B cell (primary cell): ENCODE measurements at places on chromosomes 16 and 17.

GRCh38 chr17:15981208-15981607 is 18.3 kb downstream of the ZSWIM7 start:
- DNase-seq: no peak

- DNase-seq: no peak
Measured at GRCh38 chr17:72099919-72100318, 20.9 kb upstream of the SOX9 start.

DNA sequence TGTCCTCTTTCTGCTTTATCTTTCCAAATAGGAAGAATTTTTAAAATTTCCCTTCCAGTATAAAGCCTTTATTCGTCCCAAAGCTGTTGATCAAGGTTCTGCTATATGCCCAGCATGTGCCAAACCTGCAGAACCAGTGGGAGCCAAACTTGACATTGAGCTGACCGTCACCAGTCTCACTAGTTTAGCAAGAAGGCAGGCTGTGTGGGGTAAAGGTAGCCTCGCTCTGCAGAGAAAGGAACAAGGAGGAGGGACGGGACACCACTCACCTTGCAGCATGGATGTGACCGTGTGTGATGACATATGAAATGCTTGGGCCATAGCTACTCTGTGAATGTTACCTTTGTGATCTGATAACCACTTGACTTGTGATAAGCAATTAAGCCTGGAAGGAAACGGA is 392.2 kb downstream of the CPPED1 start:
- no peak for DNase-seq

GRCh38 chr16:62752854-62753253 is 716.6 kb upstream of the CDH8 start:
- DNase-seq: no peak

DNA sequence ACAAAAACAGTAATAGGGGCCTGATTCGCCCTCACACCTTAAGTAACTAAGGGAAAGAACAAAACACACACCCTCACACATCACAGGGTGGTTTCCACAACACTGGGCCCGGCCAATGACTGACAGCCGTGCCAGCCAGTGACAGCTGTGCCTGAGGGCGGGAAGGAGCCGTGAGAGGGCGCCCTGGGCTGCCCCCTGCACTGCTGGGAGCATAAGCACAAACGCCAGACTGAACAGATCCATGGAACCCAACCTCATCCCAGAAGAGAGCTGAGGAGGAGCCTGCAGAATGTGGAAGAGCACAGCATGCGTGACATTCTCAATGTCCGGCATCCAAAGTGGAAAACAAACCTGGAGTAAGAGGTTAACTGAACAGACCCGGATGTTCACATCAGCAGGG is 16.0 kb downstream of the CSNK1D start:
- DNase-seq: peak; percentile 51

- DNase-seq: peak; percentile 37
Measured at GRCh38 chr16:89561884-89562599, 1.6 kb downstream of the RPL13 start.

- no peak for DNase-seq
Measured at GRCh38 chr17:77185137-77185536, 44.4 kb downstream of the SEC14L1 start.

- peak; percentile 72 for DNase-seq
Measured at GRCh38 chr17:46818316-46818928, at the start of gene WNT3. WNT3 (minus strand) TSS chr17:46818692; CDS start chr17:46818597, 95 bp downstream.

GRCh38 chr17:17580662-17581470 is 10.6 kb downstream of the PEMT start:
- DNase-seq: no peak

GRCh38 chr17:14157822-14158221 is 78.8 kb downstream of the CDRT15 start:
- no peak for DNase-seq

GRCh38 chr16:20707461-20707860 is 10.0 kb upstream of the ACSM1 start:
- DNase-seq: no peak

- no peak for DNase-seq
Measured at GRCh38 chr17:33927732-33928133, 327.4 kb upstream of the CCL2 start.

GRCh38 chr16:80591071-80591915 is 50.5 kb downstream of the DYNLRB2 start:
- no peak for DNase-seq

DNA sequence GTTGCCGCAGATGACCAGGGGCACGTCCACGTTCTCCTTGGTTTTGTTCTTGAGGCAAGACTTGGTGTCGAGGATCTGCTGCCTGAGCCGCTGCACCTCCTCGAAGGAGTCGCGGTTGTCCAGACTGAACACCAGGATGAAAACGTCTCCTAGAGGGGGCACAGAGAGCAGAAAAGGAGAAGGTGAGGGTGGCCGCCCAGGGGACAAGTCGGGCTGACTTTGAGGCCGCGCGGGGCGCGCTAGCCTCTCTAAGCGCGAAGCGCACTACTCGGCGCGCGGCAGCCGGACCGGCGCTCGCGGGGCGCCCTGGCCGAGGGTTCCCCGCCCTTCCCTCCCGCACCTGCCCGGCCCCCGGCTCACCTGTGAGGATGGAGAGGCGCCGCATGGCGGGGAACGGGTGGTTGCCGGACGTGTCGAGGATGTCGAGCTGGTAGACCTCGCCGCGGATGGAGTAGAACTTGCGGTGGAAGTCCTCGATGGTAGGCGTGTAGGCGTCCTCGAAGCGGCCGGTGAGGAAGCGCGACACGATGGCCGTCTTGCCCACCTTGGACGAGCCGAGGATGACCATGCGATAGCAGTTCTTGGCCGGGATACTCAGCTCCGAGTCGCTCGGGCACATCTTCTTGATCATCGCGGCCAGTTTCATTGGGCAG is 533 bp downstream of the RASD1 start:
- peak; percentile 58 for DNase-seq

GRCh38 chr17:58337600-58338453 is 9.2 kb upstream of the TSPOAP1 start:
- DNase-seq: peak; percentile 95

- no peak for DNase-seq
Measured at GRCh38 chr17:59863616-59864015, 29.1 kb downstream of the TUBD1 start.

DNA sequence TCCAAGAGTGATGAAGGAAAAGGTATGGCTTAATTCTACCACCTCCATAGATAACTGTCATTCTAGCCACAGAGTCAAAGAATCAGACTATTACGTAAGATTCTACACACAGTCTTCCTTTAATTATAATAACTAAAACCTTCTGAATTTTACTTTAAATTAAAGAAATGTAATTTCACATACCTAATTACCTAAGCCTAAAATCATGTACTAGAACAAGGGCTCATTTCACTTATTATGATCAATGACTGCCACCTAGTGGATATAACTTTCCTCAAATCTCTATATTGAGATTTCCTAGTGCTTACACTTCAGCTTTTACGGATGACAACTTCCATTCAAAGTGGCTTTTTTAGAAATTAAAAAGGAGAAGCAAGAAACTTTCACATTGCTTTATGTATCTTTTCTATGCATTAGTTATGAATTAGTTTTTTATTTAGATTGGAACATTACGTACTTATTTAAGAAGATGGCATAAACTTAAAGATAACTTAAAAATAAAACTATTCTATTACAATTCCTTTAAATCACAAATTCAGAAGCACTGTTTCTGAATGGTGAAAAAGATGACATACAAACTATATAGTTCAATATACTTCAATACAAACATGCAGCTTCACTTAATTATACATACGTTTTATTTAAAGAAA is 18.2 kb upstream of the ABCA10 start:
- DNase-seq: peak; percentile 60

- no peak for DNase-seq
Measured at GRCh38 chr17:65511316-65511715, 50.1 kb downstream of the AXIN2 start.

DNA sequence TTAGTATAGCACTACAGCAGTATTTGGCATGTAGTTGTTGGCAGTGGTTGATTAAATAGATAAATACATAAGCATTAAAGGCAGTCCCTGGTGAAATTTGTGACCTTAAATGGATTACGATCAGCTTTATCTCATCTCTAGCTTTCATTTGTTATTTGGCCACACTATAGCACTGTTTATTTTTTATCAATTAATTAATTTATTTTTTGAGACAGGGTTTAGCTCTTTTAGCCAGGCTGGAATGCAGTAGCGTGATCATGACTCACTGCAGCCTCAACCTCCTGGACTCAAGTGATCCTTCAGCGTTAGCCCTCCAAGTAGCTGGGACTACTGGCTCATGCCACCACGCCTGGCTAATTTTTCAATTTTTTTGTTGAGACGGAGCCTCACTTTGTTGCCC is 18.7 kb upstream of the ARHGAP17 start:
- no peak for DNase-seq

DNA sequence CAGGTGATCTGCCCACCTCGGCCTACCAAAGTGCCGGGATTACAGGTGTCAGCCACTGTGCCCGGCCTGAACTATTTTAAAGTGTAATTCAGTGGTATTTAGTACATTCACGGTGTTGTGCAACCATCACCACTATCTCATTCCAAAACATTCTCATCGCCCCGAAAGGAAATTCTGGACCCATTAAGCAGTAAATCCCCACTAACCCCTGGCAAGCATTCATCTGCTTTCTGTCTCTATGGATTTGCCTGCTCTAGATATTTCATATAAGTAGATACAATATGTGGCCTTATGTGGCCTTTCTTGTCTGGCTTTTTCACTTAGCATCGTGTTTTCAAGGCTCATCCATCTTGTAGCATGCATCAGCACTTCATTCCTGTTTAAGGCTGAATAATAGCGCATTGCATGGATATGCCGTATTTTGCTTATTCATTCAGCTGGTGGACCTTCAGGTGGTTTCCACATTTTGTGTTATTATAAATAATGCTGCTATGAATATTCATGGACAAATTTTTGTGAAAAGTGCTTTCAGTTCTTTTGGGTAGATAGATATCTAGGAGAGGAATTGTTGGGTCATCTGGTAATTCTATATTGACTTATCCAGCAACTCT is 8.4 kb upstream of the HERPUD1 start:
- DNase-seq: no peak

DNA sequence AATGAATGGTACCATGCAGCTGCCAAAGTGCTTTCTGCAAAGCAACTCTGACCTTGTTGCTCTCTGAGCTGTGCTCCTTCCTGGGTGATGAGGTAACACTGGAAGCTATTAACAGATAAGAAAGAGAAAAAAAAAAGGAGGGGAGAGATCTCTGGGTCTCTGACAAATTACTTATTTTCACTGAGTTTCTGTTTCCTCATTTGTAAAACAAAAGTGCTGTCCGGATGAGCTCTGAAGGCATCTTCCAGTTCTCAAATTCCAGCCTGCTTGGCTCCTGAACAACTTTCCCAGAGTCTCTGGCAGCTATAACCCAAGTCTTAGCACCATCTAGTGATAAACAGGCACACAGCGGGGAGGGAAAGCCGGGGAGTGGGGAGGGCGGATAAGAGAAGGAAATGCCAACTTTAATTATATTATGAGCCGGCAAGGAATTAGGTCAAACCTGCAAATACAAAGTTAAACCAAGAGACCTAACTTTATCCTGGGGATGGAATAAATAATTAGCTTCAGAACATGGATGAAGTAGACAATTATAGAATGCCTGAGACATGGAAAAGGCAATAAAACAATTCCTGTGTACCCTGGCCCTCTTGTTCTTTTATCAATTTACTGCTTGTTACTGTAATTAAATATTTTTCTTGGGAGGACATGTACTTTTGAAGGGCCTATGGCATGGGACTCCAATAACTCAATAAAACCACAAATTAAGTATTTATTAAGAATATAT is 61.3 kb upstream of the KIFC3 start:
- DNase-seq: no peak

GRCh38 chr17:40526668-40527067 is 25.2 kb upstream of the TNS4 start:
- no peak for DNase-seq

DNA sequence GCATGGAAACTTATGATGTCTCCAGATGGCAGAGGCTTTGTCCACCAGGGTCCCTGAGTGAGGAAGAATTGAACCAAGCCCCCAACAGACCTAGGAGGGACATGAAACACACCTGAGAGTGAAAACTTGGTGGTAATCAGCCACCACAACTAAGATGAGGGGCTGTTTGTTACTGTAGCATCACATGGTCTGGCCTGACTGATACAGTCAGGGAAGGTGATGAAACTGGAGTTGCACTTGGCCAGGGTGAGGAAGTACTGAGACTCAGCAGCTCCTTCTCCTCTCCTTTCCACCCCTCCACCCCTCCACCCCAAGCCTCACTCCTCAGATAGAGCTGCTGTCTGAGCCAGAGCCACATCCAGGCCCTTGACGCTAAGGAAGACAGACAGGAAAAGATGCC is 37.2 kb downstream of the C16orf82 start:
- DNase-seq: no peak

DNA sequence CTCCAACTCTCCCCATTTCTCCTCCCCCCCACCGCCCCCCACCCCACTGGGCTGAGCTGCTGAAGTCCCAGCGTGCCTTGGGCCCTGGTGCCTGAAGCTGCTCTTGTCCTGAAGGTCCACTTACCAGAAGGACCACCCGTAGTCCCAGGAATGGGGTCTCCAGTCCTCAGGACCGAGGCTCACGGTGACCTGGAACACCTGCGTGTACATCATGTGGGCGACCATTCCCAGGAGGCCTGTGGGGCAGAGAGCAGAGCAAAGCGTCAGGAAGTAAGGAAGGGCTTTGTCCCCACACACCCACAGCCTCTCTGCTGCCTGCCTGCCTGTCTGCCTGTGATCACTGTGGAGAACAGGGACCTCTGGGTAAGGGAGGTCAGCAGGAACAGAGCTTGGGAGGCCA is 218.7 kb downstream of the GSG1L start:
- no peak for DNase-seq

- DNase-seq: peak; percentile 54
Measured at GRCh38 chr16:11094075-11094856, 149.9 kb downstream of the CLEC16A start.

- DNase-seq: peak; percentile 95
Measured at GRCh38 chr17:7023576-7024401, 939 bp downstream of the BCL6B start.

- DNase-seq: no peak
Measured at GRCh38 chr16:12079412-12079965, 103.0 kb downstream of the SNX29 start.

DNA sequence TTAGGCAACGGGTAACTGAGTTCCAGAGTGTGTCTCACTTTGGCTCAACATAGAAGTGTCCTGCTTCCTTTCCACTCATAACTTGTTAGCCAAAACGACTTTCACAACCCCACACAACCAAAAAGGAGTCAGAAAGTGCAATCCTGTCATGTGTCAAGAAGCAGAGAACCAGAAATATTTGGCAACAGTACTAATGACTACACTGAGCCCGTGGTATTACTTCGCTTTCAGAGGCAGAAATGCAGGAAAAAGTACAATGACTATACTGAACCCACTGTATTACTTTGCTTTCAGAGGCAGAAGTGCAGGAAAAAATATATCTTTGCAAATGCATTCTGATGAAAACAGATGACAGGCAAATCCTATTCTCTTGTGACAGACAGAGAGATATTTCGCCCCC is 484.6 kb downstream of the KIF2B start:
- no peak for DNase-seq

GRCh38 chr17:44556832-44557606 is at the start of gene FZD2:
FZD2 (plus strand) TSS chr17:44557484; CDS start chr17:44557689, 205 bp downstream.
- peak; percentile 83 for DNase-seq

- DNase-seq: no peak
Measured at GRCh38 chr17:82283208-82283749, 9.8 kb upstream of the CSNK1D start.
